ENCODE measurements at places on chromosomes 7 and 10.

DNA sequence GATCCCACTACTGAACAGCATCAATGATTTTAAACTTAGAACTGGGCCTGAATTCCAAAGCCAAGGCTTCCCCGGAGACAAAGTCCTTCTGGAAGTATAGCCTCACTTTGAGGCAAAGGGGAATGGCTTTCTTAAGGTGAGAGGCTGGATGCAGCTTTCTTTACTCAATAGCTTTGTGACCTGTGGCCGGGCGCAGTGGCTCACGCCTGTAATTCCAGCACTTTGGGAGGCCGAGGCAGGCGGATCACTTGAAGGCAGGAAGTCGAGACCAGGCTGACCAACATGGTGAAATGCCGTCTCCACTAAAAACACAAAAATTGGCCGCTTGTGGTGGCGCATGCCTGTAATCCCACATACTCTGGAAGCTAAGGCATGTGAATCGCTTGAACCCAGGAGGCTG lies 3.2 kb upstream of the FGFR2 start:
- no peak for DNase-seq

DNA sequence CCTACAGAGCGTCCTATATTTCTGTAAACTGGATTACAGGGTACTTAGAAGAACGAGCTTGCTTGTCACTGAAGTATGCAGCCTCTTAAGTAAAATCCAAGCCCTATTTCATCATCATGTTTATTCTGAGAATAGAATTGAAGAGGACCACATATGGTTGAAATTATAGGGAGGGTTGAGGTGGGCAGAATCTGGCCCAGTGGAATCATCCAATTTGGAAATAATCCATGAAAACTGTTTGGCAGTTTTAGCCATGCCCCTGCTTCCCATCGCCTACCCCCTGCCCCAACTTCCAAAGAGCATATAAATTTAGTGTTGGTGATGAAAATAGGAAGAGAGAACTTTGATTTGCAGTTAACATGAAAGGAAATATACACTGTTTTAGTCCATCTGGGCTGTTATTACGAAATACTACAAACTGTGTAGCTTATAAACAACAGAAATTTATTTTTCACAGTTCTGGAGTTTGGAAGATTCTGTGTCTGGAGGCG lies 150.4 kb downstream of the PRKG1 start:
- no peak for DNase-seq

DNA sequence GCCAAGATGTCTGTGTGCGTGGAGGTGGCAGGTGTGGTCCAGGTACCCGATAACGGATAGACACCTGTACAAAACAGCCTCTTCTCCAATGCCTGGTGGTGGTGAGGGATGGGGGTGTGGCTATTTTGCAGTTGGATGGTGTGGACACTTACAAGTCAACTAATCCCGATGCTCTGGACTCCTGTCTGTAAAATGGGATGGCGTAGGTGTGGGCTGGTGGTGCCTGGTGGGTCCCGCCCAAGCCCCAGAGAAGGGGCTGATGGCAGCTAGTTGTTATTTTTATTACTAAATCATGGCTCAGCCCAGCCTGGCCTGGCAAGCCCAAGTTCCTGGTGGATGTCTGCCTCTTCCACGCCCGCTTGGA lies 22.3 kb downstream of the GTF2IRD1 start:
- DNase-seq: no peak

DNA sequence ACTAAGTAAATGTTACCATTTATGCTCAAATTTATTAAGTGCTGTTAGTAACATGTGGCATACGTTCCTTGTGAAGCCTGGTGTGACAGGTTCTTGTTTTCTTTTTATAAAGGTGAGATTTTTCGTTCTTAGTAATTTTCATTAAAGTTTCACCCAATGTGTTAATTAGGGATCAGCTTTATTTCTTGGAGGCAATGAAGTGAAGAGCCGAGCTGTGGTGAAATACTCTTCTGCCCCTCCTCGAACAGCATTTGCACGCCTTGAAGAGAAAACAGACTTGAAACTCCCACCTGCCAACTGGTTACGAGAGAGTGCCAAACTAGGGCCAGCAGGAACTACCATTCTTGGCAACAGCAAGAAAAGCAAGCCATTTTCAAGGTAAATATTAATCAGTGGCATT lies 1.5 kb downstream of the EDRF1 start:
- DNase-seq: no peak

DNA sequence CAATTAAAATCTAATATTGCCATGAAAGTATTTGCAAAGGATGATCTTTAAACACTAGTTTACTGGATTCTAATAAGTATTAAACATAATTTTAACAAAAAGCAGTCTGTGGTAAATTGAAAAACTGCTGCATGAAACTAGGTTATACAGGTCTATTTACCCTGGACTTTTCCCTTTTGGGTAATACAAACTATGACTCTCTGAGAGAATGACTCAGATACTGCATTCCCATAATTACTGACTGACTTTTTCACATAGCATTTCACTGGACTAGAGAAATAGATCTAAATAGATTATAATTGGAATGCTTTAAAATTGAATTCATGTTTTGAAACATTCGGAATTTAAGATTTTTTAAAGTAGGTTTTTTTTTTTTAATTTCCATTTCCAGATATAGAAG lies 395.7 kb downstream of the THSD7A start:
- DNase-seq: no peak

GRCh38 chr10:71713135-71714030 lies 6.2 kb downstream of the C10orf105 start:
- DNase-seq: peak; percentile 79

GRCh38 chr7:128728598-128728997 lies 10.6 kb upstream of the CALU start:
- DNase-seq: no peak

DNA sequence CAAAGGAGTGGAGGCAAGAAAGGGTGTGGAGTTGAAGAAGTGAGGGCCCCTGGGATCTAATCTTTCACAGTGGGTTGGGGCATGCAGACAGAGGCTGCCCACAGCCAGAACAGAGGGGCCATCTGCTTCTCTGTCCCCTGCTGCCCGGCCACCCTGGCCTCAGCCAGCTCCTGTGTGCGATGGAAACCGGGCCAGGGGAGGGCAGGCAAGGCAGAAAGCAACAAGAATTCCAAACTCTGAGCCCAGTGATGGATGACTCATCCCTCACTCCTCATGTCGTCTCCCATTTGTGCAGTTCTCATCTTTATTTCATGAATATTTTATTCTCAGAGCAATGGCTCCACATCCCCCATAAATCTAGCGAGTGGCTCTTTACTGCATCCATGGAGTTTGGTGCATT lies 757.1 kb downstream of the GRID1 start:
- no peak for DNase-seq

DNA sequence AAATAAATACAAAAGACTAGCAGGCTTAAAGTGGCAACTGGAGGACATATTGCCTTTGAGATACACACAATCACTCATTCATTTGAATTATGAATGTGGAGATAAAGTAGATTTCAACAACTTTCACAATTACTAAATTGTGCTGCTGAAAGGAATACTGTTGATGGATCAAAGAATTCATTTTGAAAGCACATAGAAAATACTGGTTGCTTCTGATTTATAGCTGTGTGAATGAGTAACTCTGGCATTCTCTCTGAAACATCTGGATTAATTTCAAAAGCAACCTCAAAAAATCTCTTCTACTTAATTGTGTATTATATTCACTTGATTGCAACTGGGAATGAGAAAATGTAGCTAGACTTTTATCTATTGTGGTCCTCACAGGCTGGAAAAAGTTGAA lies 397.6 kb downstream of the THSD7A start:
- DNase-seq: no peak

DNA sequence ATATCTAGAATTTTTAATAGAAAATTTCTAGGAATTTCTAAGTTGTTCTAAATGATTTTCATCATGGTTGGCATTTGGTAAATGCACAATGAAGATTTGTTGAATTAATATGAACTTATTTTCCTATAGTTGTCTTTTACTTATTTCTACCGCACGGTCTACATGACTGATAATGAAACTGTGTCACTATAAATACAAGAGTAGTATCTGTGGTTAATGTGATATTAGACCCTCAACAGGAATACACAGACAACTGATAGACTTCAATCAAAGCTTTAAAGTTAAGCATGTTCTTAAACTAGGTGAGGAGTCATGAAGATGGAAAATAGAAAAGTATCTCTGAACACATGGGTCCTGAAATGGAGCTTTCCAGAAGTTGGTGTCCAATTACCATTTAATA lies 297.9 kb upstream of the ETV1 start:
- DNase-seq: no peak

DNA sequence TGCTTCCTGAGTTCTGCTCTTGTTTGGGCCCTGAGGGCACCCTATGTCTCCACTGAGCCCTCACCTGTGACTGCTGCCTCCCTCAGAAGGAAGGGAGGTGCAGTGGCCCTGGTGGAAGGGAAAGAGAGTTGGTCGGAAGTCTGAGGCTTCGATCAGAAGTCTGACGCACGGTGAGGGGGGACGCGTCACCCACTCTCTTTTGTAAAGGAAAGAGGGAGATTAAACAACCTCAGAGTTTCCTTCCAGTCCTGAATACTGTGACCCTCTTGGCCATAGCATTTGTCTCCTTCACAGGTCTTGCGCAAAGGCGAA lies 31.4 kb upstream of the TRIM8 start:
- no peak for DNase-seq

DNA sequence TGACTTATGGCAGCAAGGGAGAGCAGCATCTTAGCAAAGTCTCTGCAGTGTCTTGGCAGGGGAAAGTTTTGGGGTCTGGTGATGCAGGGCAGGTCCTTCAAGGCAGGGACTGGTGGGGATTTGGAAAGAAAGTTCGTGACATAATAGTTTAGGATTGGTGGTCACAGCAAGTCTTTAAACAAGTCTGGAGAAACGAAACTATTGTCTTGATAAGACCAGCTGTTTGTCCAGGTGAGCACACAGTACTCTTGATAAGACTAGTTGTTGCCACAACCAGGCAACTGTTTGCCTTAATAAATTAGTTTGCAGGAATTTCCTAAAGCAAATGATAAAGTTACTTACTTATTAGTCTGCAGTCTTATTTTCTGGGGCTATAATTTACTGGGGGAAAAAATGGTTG lies 136.1 kb downstream of the AKR1D1 start:
- no peak for DNase-seq

- peak; percentile 41 for DNase-seq
Observed at GRCh38 chr7:149496642-149497391, 792 bp downstream of the ZNF746 start.

- DNase-seq: peak; percentile 51
Observed at GRCh38 chr10:48509974-48510692, 94.7 kb downstream of the ARHGAP22 start.

DNA sequence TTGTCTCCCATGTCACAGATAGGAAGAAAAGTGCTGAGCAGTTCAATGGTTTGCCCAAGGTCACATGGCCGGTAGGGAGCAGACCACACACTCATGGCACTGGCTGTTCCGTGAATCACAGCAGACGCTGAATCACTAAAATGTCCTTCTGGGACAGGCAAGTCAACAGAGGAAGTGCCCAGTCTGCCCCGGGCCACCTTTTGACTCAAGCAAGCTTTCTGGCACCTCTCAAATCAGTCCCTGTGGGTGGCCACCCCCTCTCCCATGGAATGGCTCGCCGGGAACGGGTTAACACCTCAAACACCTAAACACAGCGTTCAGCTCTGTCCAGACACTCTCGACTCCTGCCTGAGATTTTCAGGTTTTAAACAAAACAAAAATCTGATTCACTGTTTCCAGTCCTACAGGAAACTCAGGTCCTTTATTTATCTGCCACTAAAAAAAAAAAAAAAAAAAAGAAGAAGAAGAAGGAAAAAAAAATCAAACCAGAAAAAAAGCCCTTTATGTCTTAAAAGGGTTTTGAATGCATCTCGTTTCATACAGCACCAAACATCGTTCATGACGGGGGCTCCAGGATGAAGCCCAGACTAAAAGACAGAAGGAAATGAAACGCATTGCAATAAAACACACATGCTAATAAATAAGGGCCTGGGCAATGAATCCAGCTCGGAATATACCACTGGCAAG lies 15.5 kb downstream of the CARD11 start:
- no peak for DNase-seq

- no peak for DNase-seq
Observed at GRCh38 chr10:28367413-28367812, 64.5 kb upstream of the MPP7 start.

DNA sequence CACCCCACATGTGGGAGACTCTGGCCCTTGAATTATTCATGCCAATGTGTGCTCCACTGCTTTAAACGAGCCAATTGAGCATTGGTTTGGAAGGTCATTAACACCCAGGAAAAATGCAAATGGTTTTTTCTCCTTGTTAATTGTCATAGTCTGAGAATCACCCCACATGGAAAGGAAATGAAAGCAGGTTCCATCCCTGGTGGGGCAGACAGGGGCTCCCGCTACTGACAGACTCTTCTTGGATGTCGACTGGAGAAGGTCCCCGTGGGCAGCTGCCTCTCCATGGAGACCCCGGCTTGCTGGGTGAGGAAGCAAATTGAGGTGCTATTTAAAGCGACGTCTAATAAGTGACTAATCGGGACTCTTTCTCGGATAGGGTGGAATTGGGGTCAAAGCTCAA lies 32.0 kb upstream of the EN2 start:
- DNase-seq: no peak

- no peak for DNase-seq
Observed at GRCh38 chr7:116798232-116798631, 64.2 kb upstream of the CAPZA2 start.

- no peak for DNase-seq
Observed at GRCh38 chr10:44973323-44974081, 5.1 kb downstream of the DEPP1 start.

- DNase-seq: no peak
Observed at GRCh38 chr7:138610671-138611170, 90.4 kb downstream of the SVOPL start.

All from KBM-7 (cell line).